SW480 (cell line): ENCODE measurements at places on chromosomes 16 and 17.

DNA sequence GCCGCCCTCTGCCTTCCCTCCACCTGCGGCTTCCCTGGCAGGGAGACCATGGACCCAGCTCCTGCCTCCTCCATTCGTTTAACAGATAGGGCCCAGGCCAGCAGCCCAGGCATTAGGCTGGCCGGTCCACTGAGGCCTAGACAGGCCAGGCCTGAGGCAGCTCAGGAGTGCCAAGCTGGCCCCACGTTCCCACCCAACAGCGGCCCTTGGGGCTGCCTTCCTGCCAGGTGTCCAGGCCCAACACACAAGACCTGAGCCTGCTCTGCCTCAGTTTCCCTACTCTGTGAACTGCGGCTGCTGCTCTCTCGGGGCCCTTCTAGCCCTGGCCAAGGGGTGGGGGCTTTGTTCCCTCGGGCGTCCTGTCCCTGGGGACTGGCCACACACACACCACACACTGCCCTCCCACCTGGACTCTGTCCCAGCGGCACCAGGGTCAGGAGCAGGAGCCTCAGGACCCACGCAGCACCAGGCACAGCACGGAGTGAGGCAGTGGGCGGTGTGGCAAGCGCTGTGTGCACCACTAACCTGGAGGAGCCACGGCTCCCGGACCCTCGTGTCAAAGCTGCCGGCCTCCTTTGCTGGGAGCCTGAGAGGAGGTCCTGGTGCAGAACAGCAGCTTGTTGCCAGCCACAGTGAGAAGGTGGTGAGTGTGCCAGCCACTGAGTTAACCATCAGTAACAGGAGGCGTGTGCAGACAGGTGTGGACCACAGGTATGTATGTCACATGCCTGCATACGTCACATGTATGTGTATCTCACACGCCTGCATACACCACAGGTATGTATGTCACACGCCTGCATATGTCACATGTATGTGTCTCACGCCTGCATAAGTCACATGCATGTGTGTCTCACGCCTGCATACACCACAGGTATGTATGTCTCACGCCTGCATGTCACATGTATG lies 14.6 kb upstream of the CDH15 start:
- DNase-seq = no peak

DNA sequence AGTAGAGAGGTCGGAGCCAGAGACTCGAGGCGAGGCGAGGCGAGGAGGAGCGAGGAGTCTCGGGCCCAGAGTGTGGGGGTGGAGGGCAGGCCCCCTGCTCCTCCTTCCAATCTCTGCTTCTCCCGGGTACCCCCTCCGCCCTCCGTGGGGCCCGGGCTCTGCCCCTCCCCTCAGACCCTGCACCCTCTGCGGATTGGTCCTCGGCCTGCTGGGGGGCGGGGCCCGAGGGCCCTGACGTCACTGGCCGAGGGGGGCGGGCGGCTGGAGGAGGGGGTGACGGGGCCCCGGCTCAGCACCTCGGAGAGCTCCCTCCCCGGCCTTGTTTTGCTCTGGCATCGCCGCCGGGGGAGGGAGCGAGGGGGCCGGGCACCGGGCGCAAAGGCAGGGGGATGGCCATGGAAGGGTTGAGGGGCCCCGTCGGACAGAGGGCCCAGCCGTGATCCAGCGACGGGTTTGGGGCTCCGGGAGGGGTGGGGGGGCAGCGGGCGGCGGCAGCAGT lies at the start of gene RUNDC3A:
TSS of gene RUNDC3A (plus strand) at position 282 of the 499 bp plus-strand sequence. CDS start 232 bp downstream, outside the sequence.
- DNase-seq = peak; percentile 74

DNA sequence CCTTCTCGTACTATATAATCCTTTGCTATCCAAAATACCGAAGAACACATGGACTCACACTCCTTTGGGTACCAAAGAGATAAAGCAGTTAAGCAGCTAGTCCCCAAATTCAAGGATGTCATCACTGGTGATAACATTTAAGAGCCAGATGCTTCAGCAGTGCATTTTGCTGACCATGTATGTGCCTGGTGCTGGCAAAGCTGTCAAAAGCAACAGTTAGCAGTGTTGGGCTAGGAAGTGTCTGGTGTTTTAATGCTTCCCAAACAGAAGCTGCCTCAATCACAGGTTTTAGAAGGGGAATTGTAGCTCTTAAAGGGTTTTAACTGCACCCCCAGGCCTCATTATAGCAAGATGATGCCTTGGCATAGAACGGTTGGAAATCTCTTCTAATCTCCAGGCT lies 4.7 kb downstream of the FAM117A start:
- DNase-seq = no peak

- no peak for DNase-seq
Measured at GRCh38 chr16:47144559-47144877, 773 bp upstream of the NETO2 start.

DNA sequence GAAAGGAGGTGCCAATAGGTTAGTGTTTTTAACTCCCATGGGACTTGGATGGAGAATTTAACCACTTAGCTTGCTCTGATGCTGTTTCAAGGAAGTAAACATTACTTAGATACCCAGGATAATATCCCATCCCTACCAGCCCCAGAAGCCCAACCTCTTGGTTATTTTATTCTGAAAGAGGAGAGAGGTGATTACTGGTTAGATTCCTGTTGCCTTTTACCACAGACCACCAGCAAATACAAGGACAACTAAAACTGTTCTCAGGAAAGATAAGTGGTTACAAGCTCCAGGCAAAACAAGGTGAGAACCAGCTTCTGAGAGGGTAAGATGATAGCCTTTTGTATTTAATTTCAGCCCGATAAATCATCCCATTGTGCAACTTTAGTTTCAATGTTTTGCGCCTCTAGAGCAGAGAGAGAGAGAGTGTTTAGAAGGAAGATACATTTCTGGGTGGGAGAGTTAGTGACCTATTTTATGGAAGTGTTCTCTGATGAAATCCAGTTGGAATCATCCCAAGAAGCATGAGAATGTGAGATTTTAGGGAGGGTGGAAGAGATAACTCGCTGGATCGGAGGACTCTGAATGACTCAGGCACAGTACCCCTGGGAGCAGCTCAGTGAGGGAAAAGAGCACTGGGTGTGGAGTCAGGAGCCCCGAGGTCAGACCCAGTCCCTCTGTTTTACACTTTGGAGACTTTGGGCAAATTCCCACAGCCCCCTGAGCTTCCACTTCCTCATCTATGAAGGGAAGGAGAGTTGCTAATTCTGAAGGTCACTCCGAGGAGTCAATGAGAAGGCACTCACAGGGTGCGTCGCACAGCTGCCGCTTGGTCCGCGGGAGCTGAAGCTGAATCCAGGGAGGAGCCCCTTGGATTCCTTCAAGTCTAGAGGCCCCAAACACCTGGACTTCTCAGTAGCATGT lies 12.1 kb downstream of the GLP2R start:
- DNase-seq = no peak

DNA sequence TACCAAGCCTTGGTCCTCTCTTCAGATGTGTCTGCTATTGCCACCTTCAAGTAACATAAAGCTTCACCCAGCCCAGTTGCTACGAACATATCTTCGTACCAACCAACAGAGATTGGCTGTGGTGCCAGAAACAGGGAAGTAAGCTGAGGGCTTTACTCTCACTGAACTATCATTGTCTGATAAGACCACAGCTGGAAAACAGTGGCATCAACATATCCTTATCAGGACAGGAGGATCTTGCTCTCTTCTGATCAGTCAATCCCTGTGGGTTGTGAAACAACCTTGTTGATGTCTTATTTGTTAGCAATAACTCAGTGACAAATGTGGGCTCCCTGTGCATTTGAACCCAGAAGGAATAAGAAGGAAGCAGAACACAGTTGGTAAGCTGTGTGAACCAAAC lies 446.3 kb upstream of the MAF start:
- no peak for DNase-seq

GRCh38 chr16:106623-107324 lies 28.7 kb downstream of the MPG start:
- peak; percentile 69 for DNase-seq

GRCh38 chr17:3526971-3527370 lies 30.6 kb downstream of the TRPV3 start:
- no peak for DNase-seq

DNA sequence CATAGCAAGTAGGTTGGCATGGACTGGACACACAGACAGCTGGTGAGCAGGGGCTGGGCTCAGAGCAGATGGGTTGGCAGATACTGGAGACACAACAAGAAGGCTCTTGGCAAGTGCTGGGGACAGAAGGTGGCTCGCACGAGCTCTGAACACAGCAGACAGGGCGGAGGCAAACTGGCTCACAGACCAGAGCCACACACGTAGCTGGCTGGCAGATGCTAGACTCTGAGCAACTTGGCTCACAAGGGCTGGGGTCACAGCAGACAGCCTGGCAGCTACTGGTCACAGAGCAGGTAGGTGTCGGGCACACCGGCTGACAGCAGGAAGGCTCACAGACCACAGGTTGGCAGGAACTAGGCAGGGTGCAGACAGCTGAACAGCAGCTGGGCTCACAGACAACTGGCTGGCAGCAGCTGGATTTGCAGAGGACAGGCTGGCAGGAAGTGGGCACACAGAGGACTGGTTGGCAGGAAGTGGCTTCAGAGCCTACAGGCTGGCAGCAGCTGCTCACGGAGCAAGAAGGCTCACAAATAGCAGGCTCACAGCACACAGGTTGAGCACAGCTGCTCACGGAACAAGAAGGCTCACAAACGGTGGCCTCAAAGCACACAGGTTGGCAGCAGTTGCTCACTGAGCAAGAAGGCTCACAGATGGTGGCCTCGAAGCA lies 725 bp downstream of the KRTAP16-1 start:
- DNase-seq = peak; percentile 60

DNA sequence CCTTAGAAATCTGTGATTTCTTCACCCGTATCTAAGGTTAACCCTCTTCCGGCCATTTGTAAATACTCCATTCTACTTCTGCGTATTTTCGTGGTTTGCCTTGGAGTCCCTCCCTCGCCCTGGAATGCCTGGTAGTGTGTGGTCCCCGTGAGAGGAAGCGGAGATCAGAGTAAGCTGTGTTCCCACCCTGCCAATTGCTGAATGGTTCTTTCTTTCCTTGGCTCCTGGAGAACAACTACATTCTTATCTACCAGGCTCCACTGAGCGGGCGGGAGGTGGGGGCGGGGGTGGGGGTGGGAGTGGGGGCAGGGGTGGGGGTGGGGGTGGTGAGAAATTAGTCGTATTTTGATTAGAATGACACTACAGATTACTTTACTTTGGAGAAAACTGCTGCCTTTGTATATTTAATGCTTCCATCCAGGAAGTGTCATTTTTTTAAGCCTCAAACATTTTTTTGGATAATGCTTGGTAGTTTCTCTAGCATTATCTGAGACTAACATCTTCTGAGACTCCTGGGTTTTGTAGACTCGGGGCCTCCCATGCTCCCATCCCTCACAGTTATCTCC lies 20.9 kb upstream of the FASN start:
- peak; percentile 81 for DNase-seq

GRCh38 chr17:21564262-21564661 lies 128.1 kb upstream of the KCNJ18 start:
- no peak for DNase-seq

GRCh38 chr17:73371836-73372235 lies 60.0 kb upstream of the CDC42EP4 start:
- no peak for DNase-seq

GRCh38 chr17:50198026-50198669 lies 3.3 kb downstream of the COL1A1 start:
- peak; percentile 67 for DNase-seq

GRCh38 chr17:73747221-73748002 lies 103.2 kb upstream of the SDK2 start:
- no peak for DNase-seq

- DNase-seq = peak; percentile 21
Measured at GRCh38 chr16:77711775-77712174, 10.5 kb upstream of the NUDT7 start.

DNA sequence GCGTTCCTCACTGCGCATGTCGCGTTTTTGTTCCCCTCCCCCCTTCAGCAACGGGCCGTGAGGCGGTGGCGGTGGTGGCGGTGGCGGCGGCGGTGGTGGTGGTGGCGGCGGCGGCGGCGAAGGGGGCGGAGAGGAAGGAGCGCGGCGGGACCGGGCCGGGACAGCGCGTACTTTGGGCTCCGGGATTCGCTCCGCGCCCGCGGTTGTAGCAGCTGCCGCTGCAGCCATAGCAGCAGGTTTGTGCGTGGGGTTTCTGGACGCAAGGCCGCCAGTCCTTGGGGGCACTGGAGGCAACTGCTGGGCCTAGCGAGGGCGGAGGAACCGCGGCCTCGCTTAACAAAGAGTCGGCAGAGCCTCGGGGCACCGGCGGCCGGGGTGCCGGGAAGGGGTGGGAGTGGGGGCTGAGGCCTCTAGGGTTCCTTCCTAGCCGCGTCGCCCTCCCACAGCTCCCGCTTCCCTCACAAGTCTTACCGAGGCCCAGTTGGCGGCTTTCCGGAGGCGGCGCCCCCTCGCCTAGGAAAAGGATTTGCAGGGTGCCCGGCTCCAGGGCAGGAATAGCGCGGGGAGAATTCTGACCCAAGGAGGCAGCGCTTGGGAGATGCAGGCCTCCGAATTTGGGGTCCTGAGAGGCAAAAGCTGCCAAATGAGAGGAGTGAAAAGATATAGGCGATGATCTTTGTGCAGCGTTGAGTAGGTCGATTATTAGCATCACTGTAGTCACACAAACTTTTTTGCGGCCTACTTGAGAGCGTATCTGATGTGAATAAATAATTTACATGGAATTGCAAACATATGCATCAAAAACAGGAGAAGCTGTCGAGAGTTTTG lies at the start of gene DDX42:
TSS of gene DDX42 (plus strand) at position 30 of the 828 bp plus-strand sequence. CDS start 12,880 bp downstream, outside the sequence.
- peak; percentile 62 for DNase-seq

- DNase-seq = peak; percentile 29
Measured at GRCh38 chr17:80455784-80456183, 20.6 kb downstream of the NPTX1 start.

DNA sequence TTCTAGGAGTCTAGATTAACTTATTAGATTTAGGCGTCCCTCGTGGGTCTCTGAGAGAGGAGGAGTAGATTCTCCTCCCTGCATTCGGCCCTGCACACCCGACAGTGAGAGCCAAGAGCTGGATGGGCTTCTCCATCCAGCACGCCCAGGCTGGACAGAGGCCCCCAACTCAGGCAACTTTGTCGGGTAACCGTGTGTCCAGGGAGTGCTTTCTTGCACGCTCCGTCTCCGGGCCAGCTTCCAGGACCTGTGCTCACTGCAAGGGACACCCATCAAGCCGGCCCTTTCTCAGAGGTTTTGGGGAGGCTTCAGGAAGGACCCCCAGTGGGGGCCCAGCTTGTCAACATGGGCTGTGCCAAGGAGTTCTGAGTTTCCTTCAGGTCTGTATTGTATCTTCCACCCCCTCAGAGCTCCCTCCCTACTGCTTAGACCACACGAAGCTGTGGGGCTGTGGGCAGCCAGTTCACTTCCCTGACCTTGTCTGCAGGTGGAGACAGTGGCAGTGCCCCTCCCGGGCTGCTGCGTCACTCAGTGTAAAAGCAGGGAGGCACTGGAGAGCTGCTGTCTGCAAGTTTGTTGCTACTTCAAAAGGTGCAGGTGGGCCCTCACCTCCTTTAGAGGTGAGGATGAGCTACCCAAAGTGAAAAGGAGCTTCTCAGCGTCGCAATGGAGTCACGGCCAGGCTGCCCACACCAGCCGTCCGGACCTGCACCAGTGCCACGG lies 24.0 kb upstream of the C16orf78 start:
- no peak for DNase-seq

GRCh38 chr17:9644910-9645751 lies at the start of gene USP43:
TSS of gene USP43 (plus strand) at chr17:9645517. CDS start at chr17:9645633, 116 bp downstream.
- peak; percentile 81 for DNase-seq

- no peak for DNase-seq
Measured at GRCh38 chr17:43134774-43135453, 9.8 kb upstream of the BRCA1 start.
